ENCODE measurements at places on chromosomes 12 and 14. TPM values are rescaled to one million over a fixed set of nuclear protein-coding genes. Genes with fewer than 3 reads are reported as not detected.

GRCh38 chr14:91708795-91709194 is 23.1 kb downstream of the CATSPERB start:
- no peak for ATAC-seq

DNA sequence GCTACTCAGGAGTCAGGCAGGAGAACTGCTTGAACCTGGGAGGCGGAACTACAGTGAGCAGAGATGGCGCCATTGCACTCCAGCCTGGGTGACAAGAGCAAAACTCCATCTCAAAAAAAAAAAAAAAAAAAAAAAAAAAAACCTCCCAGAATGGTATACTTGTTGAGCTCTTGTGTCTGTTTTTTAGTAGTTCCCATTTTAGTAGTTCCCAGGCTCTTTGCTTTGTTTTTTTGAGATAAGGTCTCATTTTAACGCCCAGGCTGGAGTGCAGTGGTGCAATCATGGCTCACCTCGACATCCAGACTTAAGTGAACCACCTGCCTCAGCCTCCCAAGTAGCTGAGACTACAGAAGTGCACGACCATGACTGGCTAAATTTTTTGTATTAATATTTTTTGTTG is 13.4 kb downstream of the ATXN2 start:
- no peak for ATAC-seq

DNA sequence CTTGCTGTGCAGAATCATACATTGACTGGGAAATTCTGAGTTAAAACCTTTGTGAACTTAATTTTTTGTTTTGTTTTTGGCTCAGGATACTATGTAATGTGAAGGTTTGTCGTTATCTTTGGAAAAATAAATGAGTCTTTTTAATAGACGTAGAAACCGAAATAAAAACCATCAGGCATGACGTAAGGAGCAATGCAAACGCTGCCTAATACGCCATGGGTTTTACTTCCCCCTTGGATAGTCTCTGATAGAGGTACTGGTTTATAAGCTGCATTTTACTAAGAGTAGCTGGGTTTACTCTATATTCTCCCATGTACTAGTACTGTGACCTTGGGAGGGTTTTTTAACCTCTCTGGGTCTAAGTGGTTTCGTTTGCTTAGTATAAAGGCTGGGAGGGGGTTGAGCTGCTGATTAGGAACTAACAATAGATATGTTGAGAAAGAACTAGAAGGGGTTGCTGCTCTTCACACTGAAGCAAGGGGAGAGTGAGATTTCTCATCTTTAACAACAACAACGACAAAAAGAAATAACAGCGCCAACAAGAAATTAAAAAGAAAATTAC is 66.8 kb upstream of the SLCO1C1 start:
- no peak for ATAC-seq

GRCh38 chr12:30537228-30537627 is 158.4 kb downstream of the IPO8 start:
- ATAC-seq = no peak

DNA sequence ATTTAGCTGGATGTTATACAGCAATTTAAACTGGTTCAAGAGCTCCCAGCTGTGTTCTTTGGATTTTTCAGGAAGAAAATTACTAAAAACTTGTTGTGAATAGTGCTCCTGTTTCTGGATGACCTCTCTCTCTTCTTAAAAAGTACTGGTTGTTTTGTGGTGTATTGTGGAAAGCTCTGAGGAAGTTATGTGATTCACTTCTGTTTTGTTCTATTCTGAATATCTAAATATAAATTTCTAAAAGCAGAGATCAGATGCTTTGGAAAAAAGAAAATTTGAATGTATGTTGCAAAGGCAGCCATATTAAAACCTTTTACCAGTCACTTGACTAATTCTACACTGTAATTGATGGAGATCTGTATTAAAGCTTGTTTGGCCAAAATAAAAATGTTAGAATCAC is 3.4 kb upstream of the C3AR1 start:
- ATAC-seq = no peak

- ATAC-seq = no peak
Measured at GRCh38 chr14:50812856-50813543, 18.0 kb downstream of the NIN start.

- peak; percentile 67 for ATAC-seq
Measured at GRCh38 chr12:53750812-53751335, 905 bp downstream of the CISTR start.

DNA sequence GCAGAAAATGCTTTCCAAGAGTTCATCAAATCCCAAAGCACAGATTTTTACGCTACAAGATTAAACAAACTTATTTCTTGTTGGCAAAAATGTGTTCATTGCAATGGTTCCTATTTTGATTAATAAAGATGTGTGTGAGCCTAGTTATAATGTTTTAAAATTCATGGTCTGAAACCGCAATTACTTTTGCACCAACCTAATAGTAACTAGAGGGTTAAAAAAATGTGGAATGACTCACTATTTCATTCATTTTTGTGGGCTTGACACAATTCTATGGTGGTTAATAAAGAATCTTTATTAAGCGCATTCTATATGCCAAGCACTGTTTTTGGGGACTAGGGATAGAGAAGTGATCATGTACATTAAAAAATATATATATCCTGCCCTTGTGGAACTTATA is 38.6 kb upstream of the METAP2 start:
- no peak for ATAC-seq

- no peak for ATAC-seq
Measured at GRCh38 chr12:32512910-32513309, 113.6 kb downstream of the FGD4 start.

- ATAC-seq = no peak
Measured at GRCh38 chr12:118455327-118455726, 79.0 kb downstream of the SUDS3 start.

GRCh38 chr12:103821773-103822172 is 19.3 kb downstream of the NT5DC3 start:
- no peak for ATAC-seq

DNA sequence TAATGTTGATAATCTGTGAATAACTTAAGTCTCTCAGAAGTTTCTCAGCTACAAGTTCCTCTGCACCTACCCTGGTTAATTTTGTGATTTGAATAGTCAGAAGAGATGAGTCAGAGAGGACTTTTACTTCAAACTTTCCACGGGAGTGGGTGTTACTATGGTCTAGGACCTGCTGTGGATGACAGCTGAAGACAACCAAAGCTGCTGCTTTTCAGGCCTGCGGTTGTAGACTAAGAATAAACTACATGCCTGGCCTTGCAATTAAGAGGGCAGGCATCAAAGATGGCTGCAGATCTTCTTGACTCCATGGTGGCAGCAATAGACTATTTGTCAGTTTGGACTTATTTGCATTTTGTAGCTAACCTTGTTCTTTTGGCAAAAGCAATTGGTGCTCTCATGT is 227.1 kb upstream of the KRR1 start:
- no peak for ATAC-seq

- no peak for ATAC-seq
Measured at GRCh38 chr12:99223579-99223978, 424.0 kb upstream of the GARIN6 start.

GRCh38 chr12:2225696-2226095 is 172.9 kb downstream of the CACNA1C start:
- ATAC-seq = no peak

DNA sequence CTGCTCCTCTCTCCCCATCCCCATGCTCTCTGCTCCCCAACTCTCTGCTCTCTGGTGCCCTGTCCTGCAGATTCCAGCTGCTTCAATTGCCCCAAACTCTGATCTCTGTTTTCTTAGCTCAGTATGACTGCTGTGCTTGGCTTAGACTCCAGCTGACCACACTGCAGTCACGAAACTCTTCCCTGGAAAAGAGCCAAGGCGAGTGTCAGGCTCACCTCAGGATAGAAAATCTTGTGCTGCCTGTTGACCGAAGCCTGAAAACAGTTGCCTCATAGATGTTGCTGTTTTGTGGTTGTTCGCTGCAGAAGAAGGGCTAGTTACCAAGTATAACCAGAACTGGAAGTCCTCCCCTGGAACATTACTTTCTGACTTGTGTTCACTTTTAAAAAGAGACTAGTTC is 6.7 kb upstream of the STON2 start:
- ATAC-seq = no peak

Gene OR10G3
- total RNA-seq = 1.8 TPM

Gene IL23A
- total RNA-seq = 0.93 TPM

Gene CIROP
- 0.22 TPM for total RNA-seq

Gene CLEC4D
- not detected for total RNA-seq

Gene PTPRB
- total RNA-seq = 0.47 TPM

Gene SLC25A47
- 0.54 TPM for total RNA-seq

Gene GLS2
- total RNA-seq = 3.1 TPM

Gene IL22
- not detected for total RNA-seq

Gene KCNC2
- 1.2 TPM for total RNA-seq

Gene NINJ2
- total RNA-seq = 0.59 TPM

Data from motor neuron (in vitro differentiated cells).